CD8-positive, alpha-beta memory T cell (primary cell): ENCODE measurements at places on chromosomes 11 and 22.

GRCh38 chr22:50452649-50453048 lies 22.2 kb downstream of the SBF1 start:
- DNase-seq = no peak
- no peak overlapping the region for H3K4me3 ChIP-seq
- H3K36me3 ChIP-seq = peaks cover 42% of the 10 kb centered on the region
- no peak overlapping the region for H3K27ac ChIP-seq

DNA sequence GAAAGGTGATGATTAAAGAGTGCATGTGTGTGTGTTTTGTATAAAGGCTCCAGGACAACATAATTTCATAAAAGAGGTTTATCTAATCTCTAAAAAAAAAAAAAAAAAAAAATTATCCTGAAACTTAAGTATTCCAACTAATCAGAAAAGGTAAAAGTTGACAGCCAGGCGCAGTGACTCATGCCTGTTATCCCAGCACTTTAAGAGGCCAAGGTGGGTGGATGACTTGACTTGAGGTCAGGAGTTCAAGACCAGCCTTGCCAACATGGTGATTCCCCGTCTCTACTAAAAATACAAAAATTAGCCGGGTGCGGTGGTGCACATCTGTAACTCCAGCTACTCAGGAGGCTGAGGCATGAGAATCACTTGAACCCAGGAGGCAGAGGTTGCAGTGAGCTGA lies 632.7 kb upstream of the CHORDC1 start:
- no peaks in the 10 kb centered on the region for H3K4me1 ChIP-seq
- DNase-seq = no peak
- no peaks in the 10 kb centered on the region for H3K36me3 ChIP-seq
- H3K27me3 ChIP-seq = no peaks in the 10 kb centered on the region
- H3K27ac ChIP-seq = no peak overlapping the region

DNA sequence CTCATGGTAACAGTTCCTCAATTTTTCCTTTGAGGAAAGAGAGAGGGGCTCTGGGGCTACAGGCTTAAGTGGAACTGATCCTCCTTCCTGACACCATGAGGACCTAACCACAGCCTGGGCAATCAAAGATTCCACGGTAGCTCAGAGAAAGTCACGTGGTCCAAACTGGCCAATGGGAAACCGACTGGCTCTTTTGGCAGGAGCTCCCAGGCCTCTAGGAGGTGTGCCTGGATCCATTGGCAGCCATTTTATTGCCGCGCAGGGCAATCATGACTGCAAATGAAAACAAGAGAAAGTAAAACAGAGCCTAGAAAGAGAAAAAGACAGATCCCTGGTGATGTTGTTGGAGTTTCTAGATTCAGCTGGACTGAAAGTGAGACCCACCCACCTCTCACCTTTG lies 27.3 kb upstream of the ASPHD2 start:
- no peak overlapping the region for H3K4me3 ChIP-seq
- H3K4me1 ChIP-seq = no peaks in the 10 kb centered on the region
- H3K27ac ChIP-seq = no peak overlapping the region

DNA sequence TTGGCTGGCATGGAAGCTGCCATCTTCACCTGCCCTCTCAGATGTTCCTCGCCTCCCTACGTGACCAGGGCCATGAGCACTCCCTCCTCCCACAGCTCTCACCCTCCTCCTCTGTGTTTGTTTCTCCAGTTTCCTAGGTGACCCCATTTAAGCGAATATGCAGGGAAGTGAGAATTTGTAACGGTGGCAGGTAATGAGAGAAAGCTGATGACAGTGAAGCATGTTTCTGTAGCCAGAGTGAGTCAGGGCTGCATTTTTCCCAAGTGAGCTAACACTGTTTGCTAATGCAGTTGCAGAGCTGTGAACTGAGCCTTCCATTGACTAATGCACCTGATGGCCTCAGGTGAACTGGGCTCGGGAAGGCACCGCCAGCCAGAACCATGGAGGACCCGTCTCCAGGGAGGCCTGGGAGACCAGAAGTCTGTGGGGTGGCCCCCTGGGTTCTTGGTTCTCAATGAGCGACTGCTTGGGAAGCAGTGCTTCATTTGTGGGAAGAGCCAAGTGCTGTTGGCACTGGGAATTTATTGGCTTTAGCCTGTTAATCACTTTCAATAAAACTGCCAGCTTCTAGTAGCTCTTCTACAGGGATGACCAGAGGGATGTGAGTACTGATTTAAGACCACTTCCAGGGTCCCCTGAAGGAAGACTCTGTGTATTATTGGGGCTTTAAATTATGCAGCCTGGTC lies 64.5 kb downstream of the BARX2 start:
- DNase-seq = no peak
- no peak overlapping the region for H3K4me3 ChIP-seq
- H3K27me3 ChIP-seq = no peaks in the 10 kb centered on the region
- no peak overlapping the region for H3K27ac ChIP-seq
- H3K36me3 ChIP-seq = no peaks in the 10 kb centered on the region
- H3K4me1 ChIP-seq = no peaks in the 10 kb centered on the region

DNA sequence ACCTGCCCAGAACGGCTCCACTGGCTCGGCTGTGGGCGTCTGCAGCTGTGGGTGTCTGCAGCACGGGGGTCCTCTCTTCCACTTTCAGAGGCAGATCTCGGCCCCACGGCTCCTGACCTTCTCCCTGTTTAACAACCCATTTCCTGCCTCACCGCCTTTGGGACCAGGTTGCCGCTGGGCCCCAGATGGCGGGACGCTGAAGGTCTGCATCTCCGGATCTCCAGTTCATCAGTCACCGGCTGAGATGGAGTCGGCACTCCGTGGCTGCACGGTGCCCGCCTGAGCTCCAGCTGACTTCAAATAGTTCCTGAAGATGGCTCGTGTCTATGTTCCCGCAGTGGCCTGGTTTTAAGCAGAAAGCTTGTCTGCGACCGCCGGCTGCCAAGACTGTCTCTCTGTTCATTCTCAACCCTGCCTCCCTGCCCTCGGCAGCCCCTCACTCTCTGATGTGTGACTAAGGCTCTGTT lies 475.9 kb downstream of the BRD1 start:
- no peaks in the 10 kb centered on the region for H3K27me3 ChIP-seq
- H3K4me3 ChIP-seq = no peak overlapping the region
- no peak overlapping the region for H3K27ac ChIP-seq
- H3K4me1 ChIP-seq = no peaks in the 10 kb centered on the region
